ENCODE measurements at places on chromosomes 2 and 18.

DNA sequence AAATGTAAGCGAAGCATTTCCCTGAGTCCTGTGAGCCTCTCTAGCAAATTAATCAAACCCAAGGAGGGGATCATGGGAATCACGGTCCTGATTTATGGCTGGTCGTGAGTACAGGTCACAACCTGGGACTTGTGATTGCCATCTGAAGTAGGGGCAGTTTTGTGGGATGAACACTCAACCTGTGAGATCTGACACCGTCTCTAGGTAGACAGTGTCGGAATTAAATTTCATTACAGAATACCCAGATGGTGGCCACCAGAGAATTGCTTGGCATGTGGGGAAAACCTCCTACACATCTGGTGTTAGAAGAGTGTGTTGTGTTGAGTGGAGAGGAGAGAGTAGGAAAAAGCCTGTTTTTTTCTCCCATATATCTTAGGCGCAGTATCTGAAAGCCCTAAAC is 12.5 kb downstream of the CAPN14 start:
- DNase-seq = no peak

GRCh38 chr2:237647176-237648015 is 20.0 kb downstream of the LRRFIP1 start:
- no peak for DNase-seq

- DNase-seq = no peak
Measured at GRCh38 chr18:58501066-58501896, 127.6 kb downstream of the ALPK2 start.

DNA sequence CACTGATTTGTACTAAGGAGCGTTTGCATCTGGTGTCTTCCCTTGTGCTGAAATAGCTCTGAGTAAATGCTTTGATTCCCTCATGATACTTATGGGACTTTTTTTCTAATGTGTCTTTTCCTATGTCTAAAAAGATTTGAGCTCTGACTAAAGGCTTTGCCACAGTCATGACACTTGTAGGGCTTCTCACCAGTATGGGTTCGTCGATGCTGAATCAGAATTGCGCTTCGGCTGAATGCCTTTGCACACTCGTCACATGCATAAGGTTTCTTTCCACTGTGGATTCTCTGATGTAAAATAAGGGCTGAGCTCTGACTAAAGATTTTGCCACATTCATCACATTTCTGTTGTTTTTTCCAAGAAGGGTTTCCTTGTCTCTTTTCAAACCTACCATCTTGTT is 8.0 kb downstream of the ZNF396 start:
- DNase-seq = no peak

DNA sequence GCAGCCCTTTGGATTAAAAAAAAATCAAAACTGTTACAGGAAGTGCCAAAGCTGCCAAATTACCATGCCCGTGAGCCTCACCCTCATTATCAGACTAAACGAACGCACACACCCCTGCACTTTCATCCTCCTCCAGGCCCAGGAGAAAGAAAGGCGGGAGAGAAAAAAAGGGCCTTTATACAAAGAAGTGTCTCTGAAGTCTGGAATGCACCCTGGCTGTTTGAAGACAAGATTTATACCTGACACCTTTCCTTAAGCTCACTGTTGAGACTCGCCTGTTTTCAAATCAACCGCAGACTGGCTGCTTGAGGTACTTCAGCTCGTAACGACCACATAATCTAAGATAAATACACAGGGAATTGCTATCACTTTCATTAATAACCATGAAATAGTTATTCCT is 31.0 kb downstream of the EDAR start:
- no peak for DNase-seq

DNA sequence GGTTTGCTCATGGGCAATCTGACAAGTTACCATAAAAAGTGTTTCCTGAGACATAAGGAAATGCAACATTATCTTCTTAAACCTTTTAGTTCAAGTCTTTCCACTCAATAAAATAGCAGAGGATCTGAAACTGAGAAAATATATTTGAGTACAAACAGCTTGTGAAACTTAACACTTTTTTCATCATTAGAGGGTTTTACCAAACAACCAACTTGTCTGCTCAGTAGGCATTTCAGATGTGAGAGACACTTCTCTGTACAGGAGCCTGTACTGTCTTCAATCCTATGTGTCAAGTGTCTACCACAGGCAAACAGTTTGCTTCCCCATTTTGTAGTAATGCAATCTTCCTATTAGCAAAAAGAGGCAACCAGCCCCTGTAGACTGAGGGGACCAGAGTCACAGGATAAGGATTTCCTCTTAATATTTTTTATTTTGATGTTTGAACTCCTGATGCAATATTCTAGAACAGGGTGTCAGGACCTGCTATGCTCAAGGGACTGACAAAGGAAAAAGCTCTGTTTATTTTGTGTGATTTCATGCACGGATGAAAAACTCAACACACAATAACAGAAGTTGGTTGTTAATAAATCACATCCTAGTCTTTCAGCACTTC is 159.1 kb upstream of the LHCGR start:
- DNase-seq = no peak

GRCh38 chr18:46416706-46417638 is 240.0 kb downstream of the LOXHD1 start:
- DNase-seq = no peak

DNA sequence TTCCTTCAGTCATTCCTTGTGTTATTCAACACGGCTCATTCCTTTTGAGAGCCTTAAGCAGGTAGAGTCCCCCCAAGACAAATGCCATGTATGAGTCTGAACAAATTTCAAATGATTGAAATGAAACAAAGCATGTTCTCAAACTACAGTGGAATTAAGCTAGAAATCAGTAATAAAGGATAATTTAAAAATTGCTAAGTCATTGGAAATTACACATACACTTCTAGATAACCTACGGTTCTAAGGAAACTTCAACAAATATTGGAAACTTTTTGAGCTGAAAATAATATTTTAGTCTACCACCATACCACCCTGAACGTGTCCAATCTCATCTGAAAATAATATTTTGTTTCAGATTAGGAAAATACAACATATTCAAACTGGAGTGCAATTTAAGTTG is 71.8 kb upstream of the UGP2 start:
- DNase-seq = no peak

- no peak for DNase-seq
Measured at GRCh38 chr2:188204824-188205223, 86.8 kb upstream of the GULP1 start.

- no peak for DNase-seq
Measured at GRCh38 chr2:203022751-203023150, 8.1 kb downstream of the NBEAL1 start.

GRCh38 chr2:57490741-57491140 is 555.9 kb upstream of the VRK2 start:
- DNase-seq = no peak

GRCh38 chr2:226728996-226729395 is 70.6 kb downstream of the IRS1 start:
- DNase-seq = no peak

DNA sequence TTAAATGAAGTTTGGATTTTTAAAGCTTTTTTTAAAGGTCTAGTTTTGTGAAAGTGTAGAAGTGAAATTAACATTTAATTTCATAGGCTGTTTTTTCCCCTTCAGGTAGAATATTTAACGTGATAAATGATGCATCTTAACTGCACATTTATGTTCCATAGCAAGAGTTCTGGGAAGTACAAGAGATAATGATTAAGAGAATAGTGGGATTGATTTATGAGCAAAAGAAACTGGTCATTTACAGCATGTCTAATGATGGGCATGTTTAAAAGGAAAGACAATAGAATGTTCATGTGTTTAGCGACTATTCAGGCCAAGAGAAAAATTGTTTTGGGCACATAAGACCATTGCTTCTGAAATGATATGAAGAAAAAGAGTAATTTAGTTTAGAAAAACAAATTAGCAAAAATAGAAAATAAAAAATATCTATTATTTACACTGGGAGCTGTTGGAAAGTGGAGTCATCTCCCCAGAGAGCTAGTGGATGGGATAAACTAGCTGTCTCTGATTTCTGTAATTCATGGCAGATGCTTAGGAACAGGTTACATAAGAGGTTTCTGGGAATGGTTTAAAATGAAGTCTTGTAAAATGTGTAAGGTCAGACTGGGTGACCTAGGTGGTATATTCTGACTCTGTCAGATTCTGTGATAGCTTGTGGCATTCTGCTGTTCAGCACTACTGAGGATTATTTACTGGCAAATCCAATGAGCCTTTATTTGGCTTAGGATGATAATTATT is 60.7 kb downstream of the WDR7 start:
- no peak for DNase-seq

DNA sequence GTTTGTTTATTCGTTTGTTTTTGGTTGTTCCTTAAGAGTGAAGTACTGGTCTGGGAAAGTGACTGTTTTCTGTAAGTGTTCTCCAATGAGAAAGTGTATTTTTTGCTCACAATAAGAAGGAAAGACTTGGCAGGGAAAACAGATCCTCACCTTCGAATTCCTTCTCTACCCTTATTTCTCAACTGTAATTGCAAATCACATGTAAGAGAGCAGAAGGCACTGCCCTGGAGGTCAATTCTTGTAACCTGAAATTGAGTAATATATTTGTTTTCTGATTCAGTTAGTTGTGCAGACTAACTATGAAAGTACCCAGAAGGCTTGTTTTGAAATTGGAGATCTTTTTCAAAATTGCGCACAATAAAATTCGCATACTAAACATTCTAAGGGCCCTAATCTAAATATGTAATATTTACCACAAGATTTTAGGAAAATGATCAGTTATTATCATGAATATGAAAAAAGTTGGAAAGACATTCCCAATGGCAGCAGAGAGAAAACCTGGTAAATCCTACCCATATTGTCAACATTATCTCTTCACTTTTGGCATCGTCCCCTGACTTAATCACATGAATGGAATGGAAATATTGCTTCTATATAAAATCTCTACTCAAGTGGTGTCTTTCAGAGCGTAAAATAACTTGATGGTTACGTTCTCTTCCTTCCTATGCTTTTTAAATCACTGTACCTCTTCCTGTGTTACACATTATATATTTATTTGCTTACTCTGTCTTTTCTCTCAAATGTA is 24.1 kb downstream of the TFPI start:
- DNase-seq = no peak

- no peak for DNase-seq
Measured at GRCh38 chr2:206212673-206213513, 53.2 kb downstream of the EEF1B2 start.

GRCh38 chr2:127085317-127085681 is 21.7 kb downstream of the BIN1 start:
- no peak for DNase-seq

GRCh38 chr2:211161236-211161635 is 604.8 kb downstream of the CPS1 start:
- no peak for DNase-seq

- DNase-seq = no peak
Measured at GRCh38 chr2:152402780-152403759, 68.1 kb downstream of the FMNL2 start.

- no peak for DNase-seq
Measured at GRCh38 chr2:173079973-173080860, 4.6 kb downstream of the MAP3K20 start.

- DNase-seq = no peak
Measured at GRCh38 chr2:151186011-151186410, 75.7 kb downstream of the RBM43 start.

DNA sequence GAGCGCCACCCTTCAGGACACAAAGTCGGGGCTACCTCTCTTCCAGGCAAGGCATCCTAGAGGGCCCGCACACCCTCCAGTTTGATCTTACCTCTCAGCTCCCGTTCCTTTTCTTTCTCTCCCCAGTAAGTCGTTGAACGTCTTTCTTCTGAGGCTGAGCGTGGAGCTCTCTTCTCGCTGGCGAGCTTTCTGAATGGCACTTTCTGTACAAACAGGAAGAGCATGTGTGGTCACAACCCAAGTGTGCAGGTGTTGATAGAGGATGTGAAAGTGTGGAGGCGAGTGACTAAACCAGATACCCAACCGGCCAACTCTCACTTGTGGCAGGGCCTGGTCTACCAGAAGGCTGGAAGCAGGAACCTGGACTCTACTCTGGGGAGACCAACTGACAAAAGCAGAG is at the start of gene AFF3:
TSS of gene AFF3 (minus strand) at position 198 of the 400 bp plus-strand sequence. CDS start 38,136 bp downstream, outside the sequence.
- no peak for DNase-seq

DNA sequence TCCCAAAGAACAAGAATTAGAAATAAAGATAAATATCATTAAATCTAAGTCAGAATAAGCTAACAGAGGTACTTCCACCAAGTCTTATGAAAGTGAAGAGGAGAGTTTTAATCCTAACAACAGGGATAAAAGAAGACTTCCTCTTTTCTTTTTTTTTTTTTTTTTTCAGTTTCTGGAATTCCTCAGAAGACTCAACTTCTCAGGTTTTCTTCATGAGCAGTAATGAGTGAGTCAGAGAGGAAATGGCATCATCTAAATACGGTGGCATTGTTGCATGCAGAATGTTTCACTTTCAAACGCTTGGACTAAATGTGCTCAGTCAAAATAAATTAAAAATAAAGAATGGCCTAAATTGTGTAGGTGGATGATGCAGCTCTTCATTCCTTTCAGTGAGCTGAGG is 45.6 kb upstream of the ARHGAP15 start:
- DNase-seq = no peak
